AG04449 (cell line): ENCODE measurements at places on chromosomes 7 and 10.

DNA sequence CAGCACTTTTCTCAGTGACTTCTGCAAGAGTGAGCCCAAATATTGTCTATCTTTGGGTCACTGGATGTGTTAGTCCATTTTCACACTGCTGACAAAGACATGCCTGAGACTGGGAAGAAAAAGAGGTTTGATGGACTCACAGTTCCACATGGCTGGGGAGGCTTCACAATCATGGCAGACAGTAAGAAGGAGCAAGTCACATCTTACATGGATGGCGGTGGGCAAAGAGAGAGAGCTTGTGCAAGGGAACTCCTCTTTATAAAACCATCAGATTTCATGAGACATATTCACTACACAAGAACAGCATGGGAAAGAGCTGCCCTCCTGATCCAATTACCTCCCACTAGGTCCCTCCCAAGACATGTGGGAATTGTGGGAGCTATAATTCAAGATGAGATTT is 6.1 kb upstream of the HSPA12A start:
- no peak for DNase-seq

- no peak for DNase-seq
These were observed 47.7 kb downstream of the LYZL2 start for GRCh38 chr10:30581779-30582380.

DNA sequence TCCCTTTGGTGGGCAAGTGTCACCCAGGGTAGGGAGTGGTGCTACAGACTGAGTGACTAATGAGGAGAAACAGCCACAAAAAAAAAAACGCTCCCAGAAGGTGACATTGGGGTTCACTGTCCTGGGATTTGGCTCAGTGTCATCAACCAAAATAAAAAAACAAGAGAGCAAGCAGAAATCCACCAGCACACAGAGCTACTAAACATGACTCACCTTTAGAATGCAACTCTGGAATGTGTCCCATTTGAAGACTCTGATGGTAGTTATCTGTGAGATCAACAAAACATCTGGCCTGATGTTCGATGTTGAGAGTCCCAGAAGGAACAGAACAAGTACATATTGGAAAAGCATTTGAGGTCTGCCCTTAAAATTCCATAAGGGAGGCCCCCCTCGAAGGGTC is 200.3 kb upstream of the LYZL2 start:
- DNase-seq: no peak

- no peak for DNase-seq
These were observed 183.4 kb downstream of the ELFN1 start for GRCh38 chr7:1853431-1853985.

GRCh38 chr10:106705681-106706100 is 458.8 kb downstream of the SORCS1 start:
- no peak for DNase-seq

- no peak for DNase-seq
These were observed at the start of gene TCERG1L for GRCh38 chr10:131311661-131312477. Gene TCERG1L, minus strand, starts transcription at chr10:131311721. Its CDS starts 86 bp downstream, at chr10:131311635.
